ENCODE measurements at places on chromosomes 12 and 14.

DNA sequence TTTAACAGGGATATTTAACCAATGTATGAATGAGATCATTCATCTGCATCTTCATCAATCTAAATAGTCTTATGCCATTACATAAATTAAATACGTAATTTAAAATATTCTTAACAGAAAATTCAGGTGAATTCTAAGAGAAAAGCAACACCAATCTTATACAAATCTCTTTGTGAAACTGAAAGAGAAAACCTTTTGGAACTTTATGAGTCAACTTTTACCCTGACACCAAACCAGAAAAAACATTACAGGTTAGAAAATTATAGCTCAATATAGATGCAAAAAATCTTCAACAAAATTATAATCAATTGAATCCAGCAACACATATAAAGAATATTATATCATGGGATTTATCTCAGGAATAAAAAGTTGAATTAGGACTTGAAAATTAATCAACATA, 3.4 kb downstream of the GLIPR1L1 start:
- no peak for DNase-seq

- DNase-seq, result no peak
Observed at GRCh38 chr12:26721800-26722199, 111.2 kb downstream of the ITPR2 start.

DNA sequence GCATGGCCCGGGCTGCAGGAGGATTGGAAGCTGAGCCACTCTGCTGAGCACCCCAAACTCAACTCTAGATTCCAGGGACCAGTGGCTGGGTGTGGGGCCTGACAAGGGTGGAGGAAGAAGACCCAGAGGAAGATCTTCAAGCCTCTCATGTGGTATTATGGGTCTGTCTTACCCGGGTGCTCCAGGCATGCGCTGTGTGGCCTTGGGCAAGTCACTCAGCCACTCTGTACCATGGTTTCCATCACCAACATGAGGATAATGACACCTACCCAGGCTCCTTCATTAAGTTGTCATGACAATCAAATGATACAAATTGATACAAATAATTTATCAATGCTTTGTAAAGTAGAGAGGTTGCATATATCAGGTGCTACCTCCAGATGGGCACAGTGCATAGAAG, 41.2 kb downstream of the SMUG1 start:
- no peak for DNase-seq

DNA sequence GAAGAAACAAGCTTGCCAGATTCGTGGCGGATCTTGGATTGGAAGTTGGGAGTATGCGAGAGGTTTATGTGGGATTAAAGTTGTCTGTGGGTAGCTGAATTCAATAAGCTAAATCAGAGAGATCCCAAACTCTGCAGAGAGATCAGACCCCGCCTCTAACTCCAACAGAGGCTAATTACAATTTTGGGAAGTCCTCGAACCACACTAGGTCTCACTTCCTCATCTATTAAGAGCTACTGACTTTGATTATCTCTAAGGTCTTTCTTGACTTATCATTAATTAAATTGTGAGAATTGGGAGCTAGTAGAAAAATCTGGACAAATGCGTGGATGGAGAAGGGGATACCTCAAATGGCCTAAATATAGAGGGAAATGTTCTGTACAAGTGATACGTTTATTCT, 9.1 kb downstream of the NTF3 start:
- no peak for DNase-seq

Data from activated CD4-positive, alpha-beta T cell treated with anti-CD3 and anti-CD28 coated beads for 24 hours (primary cell).